Smooth muscle cell of trachea (primary cell): ENCODE measurements at places on chromosomes 2 and 18. TPM values are rescaled to one million over a fixed set of nuclear protein-coding genes. Genes with fewer than 3 reads are reported as not detected.

MAPRE3 gene
- 5.8 and 8.1 TPM in 2 replicates for total RNA-seq

ARHGAP25 gene
- 0.66 and 1.7 TPM in 2 replicates for total RNA-seq

MROH2A gene
- total RNA-seq, result not detected in 2 replicates

RNF149 gene
- total RNA-seq, result 51.3 and 52.9 TPM in 2 replicates

CSRNP3 gene
- 2.8 and 3.0 TPM in 2 replicates for total RNA-seq
